ENCODE measurements at places on chromosomes 11 and 22. TPM values are rescaled to one million over a fixed set of nuclear protein-coding genes. Genes with fewer than 3 reads are reported as not detected.

The DRAP1 gene
- total RNA-seq: 49.2 TPM

The NLRP14 gene
- 0.21 TPM for total RNA-seq

The SRSF8 gene
- total RNA-seq: 19.6 TPM

The OR10A2 gene
- not detected for total RNA-seq

The POLD4 gene
- 20.1 TPM for total RNA-seq

The ABTB2 gene
- 19.9 TPM for total RNA-seq

The TRIM66 gene
- total RNA-seq: 10.4 TPM

Measured in tongue (tissue), 3 donors.